ENCODE measurements at places on chromosomes 7 and 10.
A peak's percentile ranks its signal among the peaks of the same experiment; 100 is the strongest.

DNA sequence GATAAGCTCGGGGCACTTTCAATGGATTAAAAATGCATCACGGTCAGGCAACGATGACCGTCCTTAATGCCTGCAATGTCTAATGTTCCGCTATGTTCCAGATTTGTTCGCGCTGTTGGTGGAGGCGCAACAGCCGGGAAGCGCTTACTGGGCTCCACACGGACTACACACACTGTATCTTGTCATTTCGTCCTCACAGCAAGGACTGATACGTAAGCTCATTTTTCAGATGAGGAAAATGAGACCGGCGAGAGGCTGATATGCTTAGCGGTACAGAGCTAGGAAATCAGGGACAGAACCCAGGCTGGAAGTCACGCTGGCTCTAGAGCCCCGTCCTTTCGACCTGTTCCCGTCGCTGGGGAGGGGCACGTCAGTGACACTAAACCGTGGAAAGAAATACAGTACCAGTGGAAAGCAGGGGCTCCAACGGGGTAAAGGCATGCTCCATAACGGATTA is 670 bp downstream of the TPK1 start:
- DNase-seq: peak; percentile 79

DNA sequence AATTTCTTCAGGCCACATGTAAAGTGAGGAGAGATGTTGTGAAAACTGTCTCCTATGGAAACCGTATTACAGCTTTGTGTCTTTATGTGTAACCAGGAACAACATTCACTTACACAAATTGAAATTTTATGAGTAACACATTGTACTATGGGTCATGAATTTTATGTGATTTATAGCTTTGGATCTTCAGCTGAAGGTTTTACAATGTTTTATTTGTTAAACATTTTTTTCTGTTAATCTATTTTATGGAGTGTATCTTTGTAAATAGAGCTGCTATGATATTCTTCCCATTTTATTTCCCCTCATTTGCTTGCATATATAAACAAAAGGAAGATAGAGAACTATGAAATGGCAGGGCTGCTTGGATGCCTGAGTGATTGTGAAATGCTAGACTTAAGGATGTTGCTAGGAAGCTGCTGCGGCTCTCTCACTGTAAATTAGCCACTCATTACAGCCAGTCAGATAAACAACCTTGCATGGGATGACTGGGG is 104.5 kb upstream of the PCLO start:
- no peak for DNase-seq

GRCh38 chr7:65233409-65234034 is 140.1 kb upstream of the ZNF92 start:
- DNase-seq: no peak

DNA sequence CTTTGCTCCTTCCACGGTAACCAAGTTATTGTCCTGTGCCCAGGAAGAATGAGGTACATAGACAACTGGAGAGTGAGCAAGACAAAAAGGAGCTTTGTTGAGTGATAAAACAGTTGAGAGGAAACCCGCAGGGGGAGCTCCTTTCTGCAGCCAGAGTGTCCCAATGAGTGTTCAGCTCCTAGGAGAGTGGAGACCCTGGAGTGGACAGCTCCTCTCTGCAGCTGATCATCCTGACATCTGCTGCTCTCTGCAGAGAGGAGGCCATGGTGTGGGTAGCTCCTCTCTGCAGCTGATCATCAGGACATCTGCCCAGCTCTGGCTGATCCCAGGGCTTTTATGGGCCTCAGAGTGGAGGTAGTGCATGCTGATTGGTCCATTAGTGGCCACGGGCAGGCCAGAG is 53.4 kb upstream of the PCDH15 start:
- DNase-seq: no peak

DNA sequence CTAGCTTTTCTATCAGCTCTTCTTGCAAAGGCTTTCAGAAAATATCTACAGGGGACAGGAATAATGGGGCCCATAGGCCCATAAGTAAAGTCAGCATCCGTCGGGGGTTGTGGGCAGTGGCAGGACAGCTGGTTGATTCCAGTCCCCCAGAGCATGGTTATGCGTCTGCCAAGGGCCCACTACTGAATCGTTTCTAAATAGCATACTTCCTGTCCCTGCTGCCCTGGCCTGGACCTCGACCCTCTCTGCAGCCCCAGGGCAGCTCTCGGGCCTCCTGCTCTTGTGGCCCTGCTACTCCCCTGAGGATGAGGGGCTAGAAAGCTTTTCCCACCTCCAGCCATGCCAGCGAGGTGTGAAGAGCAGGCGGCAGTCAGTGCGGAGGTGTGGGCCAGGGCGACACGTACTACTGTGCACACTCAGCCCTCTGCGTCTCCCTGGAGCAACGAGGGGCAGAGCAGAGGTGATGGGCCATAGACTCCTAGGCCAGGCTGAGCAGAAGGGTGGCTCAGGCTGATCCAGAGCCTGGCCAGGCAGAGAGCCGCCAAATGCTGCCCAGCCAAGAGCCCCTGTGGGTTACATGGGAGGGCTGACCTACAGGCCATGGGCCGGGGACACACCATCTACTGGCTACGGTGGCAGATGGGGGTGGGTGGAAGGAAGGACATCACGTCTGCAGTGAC is 4.7 kb upstream of the OPN4 start:
- DNase-seq: no peak

DNA sequence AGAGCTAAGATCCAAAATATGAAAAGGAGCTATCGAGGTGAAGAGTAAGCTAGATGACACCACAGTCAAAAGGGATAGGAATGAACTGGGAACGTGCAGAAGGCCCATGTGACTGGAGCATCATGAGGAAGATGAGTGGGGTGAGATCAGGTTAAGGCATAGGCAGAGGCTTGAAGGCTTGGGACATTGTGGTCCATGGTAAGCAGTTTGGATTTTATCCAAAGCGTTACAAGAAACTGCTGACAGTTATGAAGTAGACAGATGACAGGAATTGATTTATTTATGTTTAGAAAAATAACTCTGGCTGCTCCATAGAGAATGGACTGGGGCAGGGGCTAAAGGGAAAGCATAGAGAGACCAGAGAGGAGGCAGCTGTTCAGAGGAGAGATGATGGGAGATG is 18.1 kb upstream of the PANK1 start:
- no peak for DNase-seq

DNA sequence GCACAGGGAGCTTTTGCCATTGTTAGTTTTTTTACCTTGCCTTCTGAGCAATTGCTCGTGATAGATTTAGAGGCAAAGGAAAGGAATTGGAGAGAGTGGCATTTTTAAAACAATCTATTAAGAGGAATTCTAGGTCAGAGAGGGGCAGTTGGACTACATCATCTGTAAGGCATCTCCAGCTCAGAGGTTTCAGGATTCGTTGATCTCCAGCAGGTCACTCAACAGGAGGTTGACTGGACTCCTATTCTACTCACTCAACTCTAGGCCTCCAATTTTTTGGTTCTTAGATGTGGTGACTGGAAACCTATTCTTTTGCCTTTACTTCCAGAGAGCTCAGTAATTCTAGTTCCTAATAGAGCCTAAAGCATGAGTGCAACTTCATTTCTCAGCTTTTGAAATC is 42.8 kb downstream of the TBXAS1 start:
- no peak for DNase-seq

- DNase-seq: no peak
These were observed 1.4 kb downstream of the TMEM243 start for GRCh38 chr7:87217983-87218653.

GRCh38 chr7:1024331-1024841 is 20.0 kb upstream of the GPR146 start:
- DNase-seq: no peak

All from cerebellar cortex (tissue), 1 donor.